ENCODE measurements at places on chromosomes 6 and 20.

- no peak for DNase-seq
These were observed 617.2 kb downstream of the PTPRT start for GRCh38 chr20:42572320-42573016.

- DNase-seq, result no peak
These were observed 5.4 kb upstream of the FAM83D start for GRCh38 chr20:38920851-38921250.

- DNase-seq, result no peak
These were observed 38.4 kb upstream of the FNDC1 start for GRCh38 chr6:159130846-159131245.

GRCh38 chr20:41476013-41476441 is 109.4 kb upstream of the EMILIN3 start:
- DNase-seq, result no peak

- DNase-seq, result no peak
These were observed 1092.3 kb downstream of the KHDRBS2 start for GRCh38 chr6:61193771-61194170.

- no peak for DNase-seq
These were observed 10.7 kb upstream of the SERPINB9 start for GRCh38 chr6:2913621-2914317.

DNA sequence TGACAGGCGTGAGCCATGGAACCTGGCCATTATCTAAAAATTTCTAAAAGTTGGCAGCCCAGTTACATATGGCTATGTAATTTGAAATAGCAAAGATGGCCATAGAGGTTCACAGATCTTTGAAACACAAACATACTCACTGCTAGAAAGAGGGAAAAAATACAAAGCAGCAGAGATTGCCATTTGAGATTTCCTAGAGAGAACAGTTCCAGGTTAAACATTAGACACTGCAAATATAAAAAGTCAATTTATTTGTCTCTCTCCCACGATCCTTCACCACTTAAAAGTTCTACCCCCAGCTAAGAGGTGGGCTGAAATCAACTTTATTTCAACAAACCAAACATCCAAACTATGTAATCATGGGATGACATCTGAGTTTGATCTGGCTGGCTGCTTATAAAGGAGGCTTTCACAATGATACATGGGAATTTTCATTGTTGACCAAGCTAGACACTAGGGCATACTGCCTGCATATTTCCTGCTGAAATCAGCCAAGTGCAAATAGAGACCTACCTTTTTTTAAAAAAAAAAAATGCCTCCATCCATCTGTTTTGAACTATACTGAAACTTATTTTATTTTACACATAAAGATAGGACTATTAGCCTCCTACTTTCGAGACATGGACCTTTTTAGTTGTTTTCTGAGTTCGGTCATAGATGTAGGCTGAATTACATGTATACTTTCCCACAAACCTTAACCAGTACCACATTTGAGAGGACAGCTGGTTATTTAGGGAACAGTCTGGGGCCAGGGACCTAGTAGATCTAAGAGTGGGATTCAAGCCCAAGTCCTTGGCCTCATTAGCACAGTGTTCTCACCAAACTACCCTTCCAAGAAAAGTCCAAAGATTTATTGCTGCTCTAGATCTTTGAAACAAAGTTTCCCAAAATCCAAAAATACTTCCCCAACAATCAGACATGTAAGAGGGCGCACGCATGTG is 16.6 kb downstream of the DCDC2 start:
- DNase-seq, result no peak

DNA sequence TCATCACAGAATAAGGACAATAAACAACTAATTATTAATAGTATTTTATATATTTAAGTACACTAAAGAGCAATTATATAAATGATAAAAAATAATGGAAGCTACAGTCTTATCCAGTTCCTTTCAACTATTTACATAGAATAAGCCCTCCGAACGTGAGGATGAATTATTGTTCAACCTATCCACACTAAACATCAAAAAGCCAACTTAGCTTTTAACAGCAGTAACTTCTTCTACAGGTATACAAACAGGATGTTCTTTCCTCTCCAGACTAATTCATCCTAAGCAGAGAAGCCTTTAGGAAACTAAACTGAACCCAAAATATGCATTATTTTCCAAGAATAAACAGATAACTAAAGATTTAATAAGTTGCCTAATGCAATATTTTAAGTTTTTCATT is 2.3 kb downstream of the FKBP5 start:
- DNase-seq, result no peak

DNA sequence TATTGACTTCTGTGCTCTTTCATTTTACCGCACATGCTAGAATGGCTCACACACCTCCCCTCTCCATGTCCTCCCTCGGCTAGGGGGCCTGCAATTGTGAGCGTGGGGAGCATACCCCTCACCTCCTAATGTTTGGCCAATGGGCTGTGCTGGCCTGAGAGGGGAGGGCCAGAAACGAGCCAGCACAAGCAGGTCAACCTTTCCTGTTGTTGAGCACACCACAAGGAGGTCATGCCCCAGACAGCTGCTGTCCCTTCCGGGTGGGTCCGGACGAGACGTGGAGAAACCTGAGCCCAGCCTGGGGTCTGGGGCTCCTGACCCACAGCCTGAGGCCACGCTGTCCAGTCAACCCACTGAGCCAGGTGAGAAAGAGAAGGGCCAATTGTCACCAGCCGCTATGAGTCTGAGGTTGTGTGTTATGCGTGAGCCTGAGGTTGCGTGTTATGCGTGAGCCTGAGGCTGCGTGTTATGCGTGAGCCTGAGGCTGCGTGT is 77.4 kb downstream of the TTLL2 start:
- DNase-seq, result no peak

- DNase-seq, result no peak
These were observed 131.1 kb upstream of the HSF2 start for GRCh38 chr6:122268394-122268793.

- DNase-seq, result no peak
These were observed 28.3 kb downstream of the RSPO4 start for GRCh38 chr20:973785-974194.

DNA sequence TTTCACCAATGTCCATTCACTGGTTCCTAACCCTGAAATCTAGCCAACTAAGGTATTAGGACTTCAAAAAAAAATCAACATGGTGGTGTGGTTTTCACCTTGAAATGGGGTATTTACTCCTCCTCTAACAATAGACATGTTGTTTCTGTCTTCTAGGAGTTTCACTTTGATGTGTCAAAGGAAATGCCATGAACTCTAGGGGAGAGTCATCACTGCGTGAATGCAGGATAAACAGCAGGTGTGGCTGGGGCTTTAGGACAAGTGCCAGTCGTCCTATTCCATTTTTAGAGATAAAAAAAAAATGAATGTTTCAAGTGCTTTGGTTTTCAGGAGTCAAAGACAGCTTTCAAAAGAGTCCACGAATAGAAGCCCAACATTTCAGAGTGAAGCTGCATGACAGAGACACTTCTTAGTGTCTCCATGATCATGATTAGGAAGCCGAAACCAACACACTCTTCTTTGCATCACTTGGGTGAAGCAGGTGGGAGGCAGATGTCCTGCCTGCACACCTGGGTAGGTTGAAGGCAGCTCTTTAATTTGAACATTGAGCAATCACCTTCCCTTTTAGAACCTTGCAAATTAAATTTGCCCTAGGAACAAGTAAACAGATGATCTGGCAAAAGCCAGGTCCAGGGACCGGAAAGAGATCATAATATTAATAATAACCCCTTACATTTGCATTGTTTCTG is 328.5 kb upstream of the PRDM1 start:
- no peak for DNase-seq

- no peak for DNase-seq
These were observed 636.0 kb upstream of the PTCHD4 start for GRCh38 chr6:48747040-48747439.

- no peak for DNase-seq
These were observed 72.5 kb downstream of the ATP9A start for GRCh38 chr20:51695574-51696303.

DNA sequence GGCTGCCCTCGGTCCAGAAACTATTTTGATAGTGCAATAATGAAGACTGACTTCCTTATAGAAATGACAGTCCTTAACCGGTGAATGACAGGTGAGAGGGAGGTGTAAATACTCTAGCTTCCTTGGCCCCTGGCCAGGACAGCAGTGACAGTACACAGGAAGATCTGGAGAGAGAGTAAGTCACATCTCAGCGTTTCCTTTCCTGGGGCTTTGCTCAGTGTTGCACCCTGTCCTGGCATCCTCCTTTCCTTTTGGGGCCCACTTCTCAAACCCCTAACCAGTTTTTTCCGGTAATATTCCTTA is 336.9 kb downstream of the CD83 start:
- peak; percentile 17 for DNase-seq

DNA sequence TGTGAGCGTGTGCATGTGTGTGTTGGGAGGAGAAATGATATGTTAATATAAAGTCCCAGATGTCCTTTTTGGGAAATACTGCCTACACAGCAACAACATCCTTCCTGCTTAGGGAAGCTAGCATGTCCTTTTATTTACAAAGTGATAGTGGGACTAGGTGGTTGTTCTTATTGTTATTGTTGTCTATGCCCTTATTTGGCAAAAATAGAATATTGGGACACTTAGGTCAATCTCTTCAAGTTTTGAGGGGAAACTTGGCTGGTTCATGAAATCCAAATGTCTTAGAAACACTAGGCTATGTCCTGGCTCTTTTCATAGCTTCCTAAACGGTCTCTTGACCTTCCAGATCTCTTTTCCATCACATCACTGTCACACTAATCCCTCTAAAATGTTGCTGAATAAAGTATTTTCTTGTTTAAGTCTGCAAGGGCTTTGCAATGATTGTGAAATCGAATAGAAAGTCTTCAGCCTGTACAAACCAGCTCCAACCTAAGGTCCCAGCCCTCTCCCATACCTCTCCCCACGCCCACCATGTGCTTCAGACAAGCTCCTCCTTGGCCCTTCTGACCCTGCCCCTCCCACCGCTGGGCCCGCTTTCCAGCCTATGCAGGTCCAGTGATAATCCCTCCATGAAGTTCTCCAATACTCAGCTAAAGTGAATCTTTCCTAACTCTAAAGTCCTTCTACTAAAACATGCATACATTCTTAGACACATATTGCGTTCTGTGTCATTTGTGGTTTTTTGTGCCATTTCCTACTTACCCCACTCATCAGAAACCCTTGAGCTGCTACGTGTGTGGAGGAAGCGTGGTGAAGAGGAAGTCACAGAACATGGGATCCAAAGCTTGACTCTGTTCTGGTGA is 205.1 kb downstream of the LY86 start:
- DNase-seq, result no peak

DNA sequence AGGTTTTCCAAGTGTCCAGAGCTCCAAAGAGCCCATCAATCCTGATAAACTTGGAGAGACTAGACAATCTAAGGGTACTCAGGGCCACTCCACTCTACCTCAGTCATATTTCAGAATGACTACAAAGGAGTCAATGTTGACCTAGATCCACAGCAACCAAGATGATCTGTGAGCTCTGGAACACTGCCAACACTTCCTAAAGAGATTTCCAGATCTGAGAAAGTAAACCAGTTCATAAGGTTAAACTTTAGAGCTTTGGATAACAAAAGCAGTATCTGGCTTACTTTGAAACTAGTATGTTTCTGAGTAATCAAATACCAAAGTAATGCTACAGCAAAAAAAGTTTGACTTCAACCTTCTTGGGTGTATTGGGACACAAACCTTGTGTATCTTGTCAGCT is 122.7 kb downstream of the BTBD9 start:
- DNase-seq, result no peak

DNA sequence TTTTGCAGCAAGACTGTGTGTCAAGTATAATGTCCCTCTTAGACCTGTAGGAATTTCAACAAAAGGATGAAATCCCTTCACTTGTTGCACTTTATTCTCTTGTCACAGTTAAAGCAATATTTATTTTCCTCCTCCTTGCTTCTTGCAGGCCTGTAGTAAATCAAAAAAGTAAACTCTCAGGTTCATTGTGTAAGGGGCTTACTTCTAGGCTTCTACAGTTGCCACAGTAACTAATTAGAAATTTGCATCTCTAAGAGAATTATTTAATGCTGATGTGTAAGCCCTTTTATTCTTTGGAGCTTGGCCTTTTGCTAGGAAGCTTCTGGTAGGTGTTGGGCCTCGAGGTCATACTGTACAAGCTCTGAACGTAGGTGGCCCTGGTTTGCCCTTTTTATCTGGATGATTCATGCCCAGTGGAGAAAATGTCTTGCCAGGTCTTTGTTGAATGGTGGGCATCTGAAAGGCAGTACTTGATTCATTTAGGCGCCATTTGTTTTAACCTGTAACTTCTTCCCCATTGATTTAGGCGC is 47.4 kb upstream of the OLIG3 start:
- DNase-seq, result no peak

GRCh38 chr20:1734269-1734858 is 76.8 kb upstream of the SIRPG start:
- no peak for DNase-seq

DNA sequence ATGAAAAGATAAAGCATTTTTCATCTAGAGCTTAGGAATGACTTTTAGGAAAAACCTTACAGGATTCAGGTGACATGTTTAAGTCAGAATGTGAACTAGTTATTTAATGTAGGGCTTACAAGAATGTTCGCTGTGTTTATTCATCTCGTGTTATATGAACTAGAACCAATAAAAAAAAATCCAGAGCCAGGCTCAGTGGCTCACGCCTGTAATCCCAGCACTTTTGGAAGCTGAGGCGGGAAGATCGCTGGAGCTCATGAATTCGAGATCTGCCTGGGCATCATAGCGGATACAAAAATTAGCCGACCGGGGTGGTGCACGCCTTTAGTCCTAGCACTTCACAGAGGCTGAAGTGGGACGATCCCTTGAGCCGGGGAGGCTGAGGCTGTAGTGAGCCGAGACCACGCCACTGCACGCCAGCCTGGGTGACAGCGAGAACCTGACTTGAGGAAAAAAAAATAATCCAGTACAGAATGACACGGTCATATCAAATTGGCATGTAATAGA is 46.3 kb downstream of the OR2B2 start:
- DNase-seq, result no peak

DNA sequence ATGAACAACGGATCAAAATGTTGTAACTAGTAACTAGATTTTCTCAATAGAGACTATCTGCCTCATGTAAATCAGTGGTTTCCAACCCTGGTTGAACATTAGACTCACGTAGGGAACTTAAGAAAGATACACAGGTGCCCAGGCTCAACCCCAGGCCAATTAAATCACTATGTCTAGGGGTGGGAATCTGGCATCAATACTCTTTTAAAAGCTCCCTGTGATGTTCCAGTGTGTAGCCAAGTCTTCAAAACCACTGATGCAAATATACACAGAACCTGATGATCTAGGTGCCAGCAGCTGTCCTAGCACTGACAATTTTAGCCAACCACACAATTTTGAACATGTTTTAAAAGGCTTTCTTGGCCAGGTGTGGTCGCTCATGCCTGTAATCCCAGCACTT is 128.7 kb downstream of the TBC1D32 start:
- no peak for DNase-seq
